Myocyte (in vitro differentiated cells): ENCODE measurements at places on chromosomes 4 and X. TPM values are rescaled to one million over a fixed set of nuclear protein-coding genes. Genes with fewer than 3 reads are reported as not detected.

DCAF8L2 gene
- not detected in 2 replicates for total RNA-seq

ASIC5 gene
- total RNA-seq, result not detected in 2 replicates

KLHL13 gene
- 0.05 and 0.11 TPM in 2 replicates for total RNA-seq

GABRG1 gene
- not detected in 2 replicates for total RNA-seq

SYTL4 gene
- 0.88 and 0.99 TPM in 2 replicates for total RNA-seq

SLIT2 gene
- total RNA-seq, result 3.1 and 3.4 TPM in 2 replicates

PRMT9 gene
- total RNA-seq, result 8.7 and 8.9 TPM in 2 replicates

PPARGC1A gene
- total RNA-seq, result 4.8 and 8.2 TPM in 2 replicates

SSX7 gene
- not detected in 2 replicates for total RNA-seq

SPANXA2 gene
- total RNA-seq, result not detected in 2 replicates

CD40LG gene
- total RNA-seq, result not detected in 2 replicates

PRDM5 gene
- total RNA-seq, result 12.3 and 13.3 TPM in 2 replicates

SH3RF1 gene
- total RNA-seq, result 6.9 and 15.1 TPM in 2 replicates

SGMS2 gene
- 76.4 and 103 TPM in 2 replicates for total RNA-seq

SERPINA7 gene
- not detected in 2 replicates for total RNA-seq

ERAS gene
- not detected in 2 replicates for total RNA-seq

DCTD gene
- total RNA-seq, result 70.2 and 77.3 TPM in 2 replicates

CLDN2 gene
- not detected in 2 replicates for total RNA-seq
